G401 (cell line): ENCODE measurements at places on chromosomes 6 and 20. TPM values are rescaled to one million over a fixed set of nuclear protein-coding genes. Genes with fewer than 3 reads are reported as not detected.

DNA sequence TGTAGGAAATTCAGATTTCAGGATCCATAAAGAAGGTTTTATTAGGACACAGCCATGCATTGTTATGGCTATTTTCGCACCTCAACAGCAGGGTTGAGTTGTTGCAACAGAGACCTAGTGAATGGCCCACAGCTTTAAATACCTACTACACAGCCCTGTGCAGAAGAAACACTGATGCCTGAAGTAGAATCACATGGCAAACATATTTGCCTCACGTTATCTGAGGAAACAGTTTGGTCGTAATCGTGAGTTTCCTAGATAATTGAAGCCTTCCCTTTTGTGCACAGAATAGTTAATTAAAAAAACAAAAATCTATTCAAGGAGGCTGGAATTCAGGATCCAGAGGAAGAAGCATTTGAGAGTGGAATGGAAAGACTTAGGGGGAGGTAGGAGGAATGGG is 55.1 kb downstream of the GCNT2 start:
- DNase-seq, result no peak

NNAT gene
- total RNA-seq, result not detected in 2 replicates

FAM83D gene
- 38.4 and 43.1 TPM in 2 replicates for total RNA-seq

- no peak for DNase-seq
Observed at GRCh38 chr6:149111556-149112115, 205.9 kb upstream of the TAB2 start.

GRCh38 chr6:143806282-143807102 is 36.6 kb upstream of the LTV1 start:
- no peak for DNase-seq

- DNase-seq, result no peak
Observed at GRCh38 chr20:36519944-36520343, 21.4 kb upstream of the MYL9 start.

ID4 gene
- total RNA-seq, result 33.5 and 38.2 TPM in 2 replicates

DNA sequence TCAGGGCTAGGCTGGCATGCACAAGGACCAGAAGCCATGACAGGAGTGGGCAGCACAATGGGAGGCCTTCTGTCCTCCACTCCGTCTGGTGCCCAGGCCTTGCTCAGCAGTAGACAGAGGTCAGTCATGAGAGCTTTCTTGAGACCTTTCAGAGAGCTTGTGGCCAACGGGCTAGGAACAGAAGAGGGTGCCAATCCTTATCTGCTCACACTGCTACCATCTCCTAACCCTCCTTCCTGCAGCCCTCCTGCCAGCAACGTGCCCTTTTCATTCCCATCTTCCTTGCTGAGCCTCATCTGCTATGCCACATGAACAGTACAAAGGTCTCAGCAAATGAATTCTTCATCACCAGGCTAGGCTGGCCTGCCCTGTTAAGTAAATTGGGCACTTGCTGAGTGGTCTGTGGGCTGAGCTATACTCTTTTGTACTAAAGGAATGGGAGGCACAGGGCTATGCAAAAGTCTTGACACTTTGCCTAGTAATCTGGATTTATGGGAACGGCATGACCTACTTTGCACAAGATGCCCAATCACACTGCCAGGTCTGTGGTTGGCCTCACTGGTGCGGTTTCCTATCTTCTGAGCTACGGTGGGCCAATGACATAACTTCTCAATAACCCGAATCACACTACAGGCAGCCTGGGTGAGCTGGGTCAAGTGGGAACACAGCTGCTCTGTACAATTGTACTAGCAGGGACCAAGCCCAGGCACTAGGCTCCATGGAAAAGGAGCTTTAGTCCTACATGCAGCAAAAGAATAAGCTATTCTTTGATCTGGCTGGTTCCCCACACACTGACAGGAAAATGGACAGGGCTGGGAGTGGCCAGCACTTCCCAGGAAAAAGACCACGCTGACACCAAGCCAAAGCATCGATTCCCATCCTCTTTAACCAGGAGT is 47.8 kb downstream of the ELOVL5 start:
- peak; percentile 91 for DNase-seq

GRCh38 chr6:44036196-44036595 is 91.1 kb downstream of the MRPL14 start:
- DNase-seq, result no peak

SLC52A3 gene
- 0.06 TPM in 1 of 2 replicates, not detected in the other for total RNA-seq

- DNase-seq, result no peak
Observed at GRCh38 chr20:19779634-19780033, 21.6 kb downstream of the RIN2 start.

DNA sequence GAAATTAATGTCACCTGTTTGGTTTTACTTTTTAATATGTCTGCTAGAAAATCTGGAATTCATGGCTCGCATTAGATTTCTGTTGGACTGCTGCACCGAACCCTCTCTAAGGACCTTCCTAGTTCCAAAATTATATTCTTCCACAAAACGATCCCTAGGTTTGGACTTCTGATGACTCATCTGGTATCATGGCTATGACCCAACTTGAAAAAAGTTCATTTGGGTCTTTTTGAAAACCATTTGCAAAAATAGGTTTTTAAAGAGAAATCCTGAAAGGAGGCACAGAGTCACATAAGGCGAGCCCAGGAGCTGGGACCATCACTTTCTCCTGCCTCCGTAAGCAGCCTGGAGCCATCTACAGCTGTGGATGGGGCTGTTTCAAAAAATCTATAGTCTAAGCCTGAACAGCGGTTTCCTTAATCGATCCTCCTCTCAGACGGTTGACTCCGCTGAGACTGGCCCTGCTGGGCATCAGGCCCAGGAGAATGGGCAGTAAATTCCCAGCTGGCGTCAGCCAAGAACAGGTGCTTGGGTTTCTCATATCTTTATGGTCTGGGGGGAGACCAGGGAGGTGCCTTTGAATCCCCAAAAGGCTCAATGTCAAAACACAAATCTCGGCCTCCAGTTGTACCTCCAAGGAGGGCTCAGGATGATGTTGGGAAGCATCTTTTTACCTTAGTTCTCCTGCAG is 44.6 kb downstream of the SLC24A3 start:
- no peak for DNase-seq

DNA sequence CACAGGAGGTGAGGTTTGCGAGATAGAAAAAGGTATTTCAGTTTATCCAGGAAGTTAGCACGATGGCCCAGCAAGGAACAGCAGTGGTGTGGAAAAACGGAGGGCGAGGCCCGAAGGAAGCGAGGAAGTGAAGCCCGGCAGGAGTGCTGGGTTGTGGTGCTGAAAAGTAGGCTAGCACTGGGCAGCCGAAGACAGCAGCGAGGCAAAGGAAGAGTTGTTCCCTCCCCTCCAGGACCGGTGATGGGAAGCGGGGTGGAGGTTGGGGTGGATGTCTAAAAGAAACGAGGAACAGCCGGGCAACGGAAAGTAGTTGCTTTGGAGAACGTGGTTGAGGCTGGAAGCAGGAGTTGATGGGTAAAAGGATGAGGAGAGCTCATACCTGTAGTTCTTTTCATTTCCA is 1.4 kb downstream of the METTL24 start:
- no peak for DNase-seq
